ENCODE measurements at places on chromosomes 4 and X.

DNA sequence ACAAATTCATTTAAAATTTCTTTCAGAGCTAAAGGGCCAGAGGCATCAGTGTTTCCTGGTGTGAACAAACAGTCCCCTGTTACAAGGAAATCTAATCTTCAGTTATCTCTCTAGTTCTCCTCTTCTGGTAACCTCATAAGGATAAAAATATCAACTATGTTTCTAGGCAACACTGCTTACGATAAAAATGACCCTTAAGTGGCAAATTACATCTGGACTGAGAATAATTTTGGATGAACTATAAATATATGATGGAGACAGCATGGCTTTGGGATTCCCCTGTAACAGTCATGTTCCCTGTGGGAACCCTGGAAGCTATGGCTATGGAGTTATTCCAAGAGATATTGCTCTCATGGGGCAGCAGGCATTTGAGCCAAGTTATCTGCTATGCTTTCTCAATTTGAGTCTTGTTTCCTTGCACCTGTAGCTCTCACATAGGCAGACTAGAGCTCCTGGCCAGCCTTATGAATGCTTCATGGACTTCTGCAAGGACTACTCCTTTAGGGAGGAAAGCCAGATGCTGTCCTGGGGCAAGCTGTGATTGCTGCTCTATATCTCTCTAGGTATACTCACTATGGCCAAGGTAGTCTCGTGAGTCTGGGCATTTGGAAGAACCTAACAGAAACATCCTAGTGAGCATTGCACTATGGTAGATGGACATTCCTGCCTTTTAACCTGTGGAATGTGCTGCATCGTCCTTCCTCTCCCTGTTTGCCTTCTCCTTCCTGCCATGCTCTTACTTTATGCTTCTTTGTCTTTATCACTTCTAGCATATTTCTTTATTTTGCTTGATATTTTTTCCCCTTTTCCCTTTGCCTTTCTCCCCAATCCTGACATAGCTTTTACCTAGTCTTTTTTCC is 14.2 kb downstream of the C4orf33 start:
- DNase-seq = no peak

- DNase-seq = peak; percentile 42
Observed at GRCh38 chrX:96685210-96686099, 813 bp downstream of the DIAPH2 start.

DNA sequence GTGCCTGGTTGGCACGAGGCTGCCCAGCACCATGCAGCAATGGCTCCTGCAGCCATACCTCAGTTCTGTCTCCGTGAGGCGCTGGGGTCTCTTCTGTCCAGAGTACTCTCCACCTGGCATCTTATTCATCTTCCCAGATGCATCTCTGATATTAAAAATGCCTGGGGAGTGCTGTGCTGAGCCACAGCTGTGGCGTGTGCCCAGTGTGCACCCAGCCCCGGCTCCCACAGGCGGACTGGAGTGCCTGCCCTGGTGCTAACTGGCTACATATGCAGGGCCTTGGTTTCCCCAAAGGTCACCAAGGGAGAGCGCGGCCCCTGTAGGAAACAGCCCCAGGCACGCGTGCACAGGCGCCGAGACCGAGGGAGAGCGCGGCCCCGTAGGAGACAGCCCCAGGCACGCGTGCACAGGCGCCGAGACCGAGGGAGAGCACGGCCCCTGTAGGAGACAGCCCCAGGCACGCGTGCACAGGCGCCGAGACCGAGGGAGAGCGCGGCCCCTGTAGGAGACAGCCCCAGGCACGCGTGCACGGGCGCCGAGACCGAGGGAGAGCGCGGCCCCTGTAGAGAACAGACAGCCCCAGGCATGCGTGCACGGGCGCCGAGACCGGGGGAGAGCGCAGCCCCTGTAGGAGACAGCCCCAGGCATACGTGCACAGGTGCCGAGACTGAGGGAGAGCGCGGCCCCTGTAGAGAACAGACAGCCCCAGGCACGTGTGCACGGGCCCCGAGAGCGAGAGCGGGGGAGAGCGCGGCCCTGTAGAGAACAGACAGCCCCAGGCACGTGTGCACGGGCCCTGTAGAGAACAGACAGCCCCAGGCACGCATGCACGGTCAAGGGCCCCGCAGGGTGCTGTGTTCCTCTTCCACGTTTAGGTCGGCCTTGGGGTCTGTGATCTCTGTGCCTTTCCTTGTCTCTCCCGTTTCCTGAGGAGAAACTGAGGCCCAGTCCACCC is 14.5 kb downstream of the TMEM175 start:
- DNase-seq = no peak

DNA sequence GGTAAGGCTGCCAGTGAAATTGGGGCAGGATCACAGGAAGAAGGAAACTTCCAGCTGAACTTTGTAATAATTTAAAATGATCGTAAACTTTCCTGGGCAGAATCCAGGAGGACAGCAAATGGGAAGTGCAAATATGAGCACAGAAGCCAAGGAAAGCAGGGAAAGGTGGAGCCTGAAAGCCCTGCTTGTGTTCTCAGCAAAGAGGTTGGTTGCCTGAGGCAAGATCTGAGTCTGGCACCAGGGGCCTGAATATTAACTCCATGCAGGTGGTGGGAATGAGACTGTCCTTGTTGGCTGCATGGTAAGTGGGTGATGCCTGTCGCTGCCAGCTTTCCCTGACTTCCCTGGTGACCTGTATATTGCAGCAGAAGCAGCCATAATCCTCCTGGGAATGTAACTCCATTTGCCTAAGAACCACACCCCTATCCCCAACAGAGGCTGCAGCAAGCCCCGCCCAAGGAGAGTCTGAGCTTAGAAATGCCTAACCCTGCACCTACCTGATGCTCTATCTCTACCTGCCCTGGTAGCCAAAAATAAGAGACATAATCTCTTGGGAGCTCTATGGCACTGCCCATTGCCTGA is 132.0 kb upstream of the HDX start:
- DNase-seq = no peak

- DNase-seq = no peak
Observed at GRCh38 chrX:97397371-97397770, 513.7 kb downstream of the RPA4 start.

- DNase-seq = peak; percentile 71
Observed at GRCh38 chr4:73729534-73730165, 10.7 kb upstream of the CXCL8 start.

DNA sequence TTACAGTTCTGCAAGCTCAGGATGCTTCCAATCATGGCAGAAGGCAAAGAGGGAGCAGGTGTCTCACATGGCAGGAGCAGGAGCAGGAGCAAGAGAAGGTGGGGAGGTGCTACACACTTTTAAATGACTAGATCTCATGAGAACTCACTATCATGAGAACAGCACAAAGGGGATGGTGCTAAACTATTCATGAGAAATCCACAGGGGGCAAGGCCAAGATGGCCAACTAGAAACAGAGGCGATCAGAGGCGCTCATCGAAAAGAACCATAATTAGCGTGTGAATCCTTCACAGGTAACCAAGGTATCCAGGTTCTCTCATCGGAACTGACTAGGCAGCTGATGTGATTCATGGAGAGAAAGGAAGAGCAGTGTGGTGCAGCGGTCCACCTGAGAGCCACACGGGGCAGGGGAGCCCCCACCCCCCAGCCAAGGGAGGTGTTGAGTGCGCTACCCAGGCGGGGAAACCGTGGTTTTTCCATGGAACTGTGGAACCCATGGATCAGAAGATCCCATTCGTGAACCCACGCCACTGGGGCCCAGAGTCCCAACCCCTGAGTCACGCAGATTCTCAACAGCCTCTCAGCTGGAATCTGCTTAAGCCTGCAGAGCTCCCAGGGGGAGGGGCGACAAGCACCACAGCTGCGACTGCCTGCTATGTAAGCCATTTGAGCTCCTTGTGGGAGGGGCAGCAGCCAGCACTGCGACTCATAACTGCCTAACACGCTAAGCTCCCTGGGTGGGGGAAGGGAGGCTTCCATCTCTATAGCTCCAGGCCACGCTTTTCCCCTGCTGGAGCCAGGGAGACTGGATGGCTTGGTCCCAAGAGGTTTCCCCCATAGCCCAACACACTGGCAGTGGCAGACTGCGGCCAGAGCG is 46.7 kb downstream of the FGF16 start:
- DNase-seq = peak; percentile 29

- no peak for DNase-seq
Observed at GRCh38 chrX:106005684-106006083, 32.8 kb downstream of the SERPINA7 start.

DNA sequence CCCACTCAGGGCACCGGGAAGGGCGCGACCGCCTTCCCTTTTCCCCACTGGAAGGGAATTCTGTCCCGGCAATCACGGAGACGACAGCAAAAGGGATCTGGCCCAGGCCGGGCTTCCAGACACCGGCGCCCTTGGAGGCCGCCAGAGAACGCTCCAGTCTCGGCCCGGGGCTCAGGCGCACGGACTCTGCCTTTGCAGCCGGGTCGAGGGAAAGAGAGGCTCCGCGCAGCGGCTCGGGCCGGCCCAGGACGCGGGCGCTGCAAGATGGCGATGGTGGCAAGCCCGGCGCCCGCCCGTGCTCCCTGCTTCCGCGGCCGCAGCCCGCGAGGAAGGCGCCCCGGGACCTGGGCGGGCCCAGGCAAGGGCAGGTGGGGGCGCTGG is 1.1 kb downstream of the CTBP1 start:
- DNase-seq = no peak

DNA sequence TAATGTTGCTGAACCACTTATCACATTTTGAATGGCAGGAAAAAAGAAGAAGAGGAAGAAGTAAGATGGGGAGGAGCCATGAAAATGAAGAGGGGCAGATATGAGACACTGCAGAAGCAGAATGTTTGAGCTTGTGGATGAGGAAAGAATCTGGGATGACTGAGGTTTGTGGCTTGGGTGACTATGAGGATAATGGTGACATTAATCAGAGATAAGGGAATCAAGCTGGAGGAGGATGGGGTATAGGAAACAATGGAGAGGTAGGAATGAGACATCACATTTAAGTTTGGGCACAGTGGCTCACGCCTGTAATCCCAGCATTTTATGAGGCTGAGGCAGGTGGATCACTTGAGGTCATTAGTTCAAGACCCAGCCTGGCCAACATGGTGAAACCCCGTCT is 19.1 kb upstream of the PHF8 start:
- DNase-seq = no peak

DNA sequence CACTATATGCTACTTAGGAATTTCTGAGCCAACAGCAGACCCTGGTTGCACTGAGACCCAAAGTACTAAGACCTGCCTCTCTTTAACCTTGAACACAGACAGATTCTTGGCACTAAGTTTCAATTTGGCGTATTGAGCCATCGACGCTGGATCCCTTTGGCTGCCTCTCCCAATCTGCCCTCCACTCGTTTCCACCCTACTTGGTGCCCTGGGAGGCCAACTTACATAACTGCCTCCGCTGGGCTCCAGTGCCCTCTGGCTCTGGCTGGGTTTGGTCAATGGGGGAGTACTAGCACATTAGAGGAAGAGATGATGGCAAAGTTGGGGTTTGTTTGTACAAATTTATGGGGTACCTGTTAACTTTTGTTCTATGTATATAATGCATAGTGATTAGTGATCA is 63.5 kb downstream of the TMEM156 start:
- DNase-seq = no peak

Data from femur (tissue), 1 donor.